Common myeloid progenitor, CD34-positive (primary cell): ENCODE measurements at places on chromosomes 6 and 20.

DNA sequence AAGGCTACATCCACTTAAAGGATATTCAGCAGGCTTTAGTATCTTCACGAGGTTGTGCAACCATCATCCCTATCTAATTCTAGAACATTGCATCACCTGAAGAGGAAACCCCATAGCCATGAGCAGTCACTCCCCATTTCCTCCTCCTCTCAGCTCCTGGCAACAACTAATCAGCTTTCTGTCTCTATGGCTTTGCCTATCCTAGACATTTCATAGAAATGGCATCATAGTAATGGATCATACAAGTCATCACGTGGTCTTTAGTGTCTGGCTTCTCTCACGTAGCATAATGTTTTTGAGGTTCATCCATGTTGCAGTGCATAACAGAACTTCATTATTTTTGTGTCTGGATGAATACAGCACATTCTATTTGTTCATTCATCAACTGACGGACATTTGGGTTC is 20.5 kb downstream of the SNAI1 start:
- peak; percentile 81 for DNase-seq

DNA sequence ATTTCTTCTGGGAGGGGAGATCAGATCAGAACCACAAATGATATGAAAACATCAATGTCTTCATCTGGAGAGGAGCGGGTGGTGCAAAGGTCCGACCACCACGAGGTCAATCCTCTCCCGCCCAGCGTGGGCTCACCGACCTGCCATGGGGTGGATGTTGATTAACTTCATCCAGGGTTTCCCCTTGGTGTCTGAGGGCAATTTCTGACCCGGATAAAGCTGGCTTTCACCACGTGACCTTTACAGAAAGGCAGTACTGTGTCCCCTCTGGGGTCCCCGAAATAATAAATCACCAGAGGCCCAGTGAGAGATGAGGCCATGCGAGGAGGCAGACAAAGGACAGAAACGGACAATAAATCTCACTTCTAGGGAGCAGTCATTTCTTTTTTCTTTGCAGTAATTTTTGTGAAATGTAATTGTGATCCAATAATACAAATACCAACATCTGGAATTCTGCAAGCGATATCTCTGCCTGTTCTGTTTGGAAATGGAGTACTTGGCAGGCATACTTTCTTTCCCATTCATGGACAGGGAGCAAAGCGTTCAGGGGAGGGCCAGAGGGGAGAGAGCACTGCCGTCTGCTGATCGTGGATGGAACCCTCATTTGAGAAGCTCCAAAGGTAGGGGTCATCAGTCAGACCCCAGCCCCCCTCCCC is 55.1 kb upstream of the APCDD1L start:
- no peak for DNase-seq

- no peak for DNase-seq
These were observed 208.1 kb downstream of the UTRN start for GRCh38 chr6:144493035-144493910.

- DNase-seq = no peak
These were observed 47.6 kb downstream of the HTR1B start for GRCh38 chr6:77415706-77416105.

DNA sequence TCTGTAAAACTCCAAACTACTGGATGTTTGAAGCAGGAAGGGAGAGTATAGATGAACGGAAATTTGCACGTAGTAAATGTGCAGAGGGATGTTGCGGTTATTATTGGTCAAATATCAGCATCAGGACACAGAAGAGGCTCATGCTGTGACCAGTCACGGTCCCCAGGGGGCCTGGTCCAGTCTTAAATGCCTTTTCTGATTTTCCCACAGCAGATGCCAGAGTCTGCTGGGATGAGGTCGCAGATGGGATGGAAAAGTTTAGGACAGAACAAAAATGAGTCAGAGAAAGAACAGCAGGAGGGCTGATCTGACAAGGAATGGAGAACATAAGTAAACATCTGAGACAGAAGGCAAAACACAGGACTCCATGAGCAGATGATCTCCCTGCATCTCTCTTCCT is 11.7 kb upstream of the SIRPG start:
- no peak for DNase-seq

DNA sequence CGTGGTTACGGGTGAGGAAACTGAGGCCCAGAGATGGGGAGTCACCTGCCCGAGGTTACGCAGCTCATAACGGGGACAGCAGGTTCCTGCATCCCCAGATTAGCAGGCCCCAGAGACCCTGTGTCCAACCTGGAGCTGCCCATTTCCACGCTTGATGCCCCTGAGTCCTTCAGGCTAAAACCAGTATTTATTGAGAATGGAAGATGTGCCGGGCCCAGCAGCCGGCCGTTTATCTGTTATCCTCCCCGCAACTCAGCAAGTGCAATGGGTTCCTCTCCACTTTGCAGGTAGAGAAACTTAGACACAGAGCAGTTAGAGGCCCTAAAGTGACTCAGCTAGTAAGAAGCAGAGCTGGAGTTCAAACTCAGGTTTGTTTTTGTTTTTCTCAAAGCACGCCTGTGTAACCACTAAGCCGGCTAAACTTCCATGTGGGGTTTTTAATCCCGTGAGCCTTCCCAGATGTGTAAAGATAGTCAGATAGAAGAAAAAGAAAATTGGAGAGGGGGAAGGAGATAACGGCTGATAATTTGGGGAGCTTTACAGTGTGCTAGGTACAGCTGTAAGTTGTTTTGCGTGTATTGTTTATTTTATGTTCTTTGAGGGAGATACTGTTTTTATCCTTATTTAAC is 775 bp downstream of the PFDN4 start:
- peak; percentile 36 for DNase-seq

DNA sequence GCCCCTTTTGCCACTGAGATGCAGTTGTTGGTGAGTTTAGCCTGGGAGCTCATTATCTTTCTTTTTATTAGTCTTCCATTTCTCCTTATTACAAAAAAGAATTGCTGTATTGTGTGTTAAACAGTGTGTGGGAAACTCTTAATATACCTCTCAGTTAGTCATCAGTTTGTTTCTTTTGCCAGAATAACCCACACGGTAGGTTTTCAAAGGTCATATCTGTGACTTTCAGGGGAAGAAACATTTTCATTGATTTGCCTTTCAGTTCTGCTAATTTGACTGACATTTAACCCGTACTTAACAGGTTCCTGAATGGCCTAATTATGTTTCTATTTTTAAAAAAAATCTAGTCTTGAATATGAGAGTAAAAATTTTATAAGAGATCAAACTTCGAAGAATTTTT is 145.3 kb downstream of the KHDC1L start:
- DNase-seq = no peak

GRCh38 chr20:37343212-37343993 is 2.5 kb upstream of the SRC start:
- DNase-seq = no peak

- no peak for DNase-seq
These were observed 9.0 kb downstream of the C20orf203 start for GRCh38 chr20:32664678-32665159.

GRCh38 chr6:11043378-11043960 is 636 bp downstream of the ELOVL2 start:
- DNase-seq = peak; percentile 17

GRCh38 chr20:38997622-38998021 is 35.5 kb downstream of the DHX35 start:
- DNase-seq = no peak

- DNase-seq = no peak
These were observed 227.1 kb downstream of the NFATC2 start for GRCh38 chr20:51315390-51315789.
